ENCODE measurements at places on chromosomes 16 and 17.
A peak's percentile ranks its signal among the peaks of the same experiment; 100 is the strongest.

DNA sequence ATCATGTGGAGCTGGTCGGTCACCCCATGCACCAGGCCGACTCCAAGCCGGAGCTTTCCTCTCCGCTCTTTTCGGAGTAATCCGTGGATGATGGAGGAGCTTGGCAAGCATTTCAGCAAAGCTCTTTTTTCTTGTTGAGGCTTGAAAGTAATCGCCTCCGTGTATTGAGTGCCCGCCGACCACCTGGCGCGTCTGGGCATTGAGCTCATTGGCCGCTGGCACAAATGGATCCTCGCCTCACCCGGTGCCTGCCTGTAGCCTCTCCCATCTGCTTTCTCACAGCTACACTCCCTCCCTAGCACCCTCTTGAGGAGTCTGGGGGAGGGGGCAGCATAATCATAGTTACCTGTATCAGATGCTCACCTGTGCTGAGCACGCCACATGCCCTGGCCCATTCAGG lies 148.9 kb downstream of the CMIP start:
- DNase-seq, result no peak

DNA sequence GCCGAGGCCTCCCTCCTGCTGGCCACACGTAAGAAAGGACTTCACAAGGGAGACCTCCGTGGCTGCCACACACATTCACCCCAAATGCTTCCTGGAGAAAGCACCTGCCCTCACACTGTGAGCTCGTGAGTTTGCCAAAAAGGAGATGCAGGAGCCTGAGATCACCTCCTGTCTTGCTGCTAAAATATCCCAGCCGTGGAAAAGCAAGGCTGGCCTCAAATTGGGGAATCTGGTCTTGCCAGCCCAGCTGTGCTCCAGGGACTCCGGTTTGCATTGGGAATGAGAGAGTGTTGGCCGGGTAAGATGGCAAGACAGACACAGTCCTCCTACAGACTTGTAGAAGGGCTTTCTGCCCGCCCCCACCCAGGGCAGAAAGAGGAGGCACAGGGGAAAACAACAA lies 13.8 kb downstream of the RBFOX3 start:
- DNase-seq, result no peak

- DNase-seq, result no peak
Measured at GRCh38 chr17:14864127-14864526, 401.0 kb downstream of the PMP22 start.

DNA sequence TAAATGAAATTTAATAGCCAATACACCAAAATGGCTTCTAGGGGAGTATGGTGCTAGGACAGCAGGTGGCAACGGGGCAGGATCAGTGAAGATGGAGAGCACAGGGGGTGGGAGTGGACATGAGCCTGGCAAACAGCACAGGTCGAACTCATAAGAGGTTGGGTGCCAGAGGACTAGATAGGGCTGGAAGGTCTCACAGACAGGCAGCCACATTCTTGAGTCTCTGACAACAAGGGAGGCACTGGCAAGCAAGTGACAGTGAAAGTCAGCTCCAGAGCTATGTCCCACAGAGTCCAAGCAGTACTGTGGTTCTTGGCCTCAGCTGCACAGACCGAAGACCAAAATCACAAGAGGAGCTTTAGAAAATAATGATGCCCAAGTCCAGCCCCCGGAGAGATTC lies 61.2 kb downstream of the USP31 start:
- no peak for DNase-seq

GRCh38 chr17:66843627-66844026 lies 8.7 kb downstream of the CACNG5 start:
- DNase-seq, result no peak

- DNase-seq, result no peak
Measured at GRCh38 chr17:41464682-41465081, 2.5 kb downstream of the KRT32 start.

- DNase-seq, result no peak
Measured at GRCh38 chr16:11712122-11712521, 30.5 kb downstream of the TXNDC11 start.

- peak; percentile 61 for DNase-seq
Measured at GRCh38 chr17:41678907-41679739, 9.6 kb upstream of the EIF1 start.

DNA sequence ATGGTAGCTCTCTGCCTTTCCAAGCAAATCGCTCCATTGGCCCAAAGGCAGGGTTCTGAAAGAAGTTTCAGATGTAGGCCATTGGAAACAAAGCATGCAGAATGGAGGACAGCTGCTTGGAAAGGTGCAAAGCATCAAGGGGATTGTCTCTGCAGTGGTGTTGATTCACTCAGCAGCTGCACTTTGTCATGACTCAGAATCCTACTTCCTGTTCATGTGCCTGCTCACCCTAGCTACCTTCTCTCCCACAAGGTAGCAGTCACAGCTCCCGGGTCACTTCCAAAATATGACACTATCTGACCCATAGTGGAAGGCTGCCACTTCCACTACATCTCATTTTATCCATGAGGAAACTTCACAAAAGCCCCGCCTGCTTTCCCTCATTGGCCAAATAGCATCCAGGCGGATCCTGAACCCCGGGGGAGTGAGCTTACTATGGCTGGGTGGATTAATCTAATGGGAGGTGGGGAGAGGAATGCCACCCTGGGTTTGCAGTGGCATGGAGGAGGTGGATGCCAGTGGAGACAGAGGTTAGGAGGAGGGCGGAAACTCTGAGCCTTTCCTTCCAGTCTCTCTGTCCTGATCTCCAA lies 74.7 kb upstream of the NKD1 start:
- no peak for DNase-seq

DNA sequence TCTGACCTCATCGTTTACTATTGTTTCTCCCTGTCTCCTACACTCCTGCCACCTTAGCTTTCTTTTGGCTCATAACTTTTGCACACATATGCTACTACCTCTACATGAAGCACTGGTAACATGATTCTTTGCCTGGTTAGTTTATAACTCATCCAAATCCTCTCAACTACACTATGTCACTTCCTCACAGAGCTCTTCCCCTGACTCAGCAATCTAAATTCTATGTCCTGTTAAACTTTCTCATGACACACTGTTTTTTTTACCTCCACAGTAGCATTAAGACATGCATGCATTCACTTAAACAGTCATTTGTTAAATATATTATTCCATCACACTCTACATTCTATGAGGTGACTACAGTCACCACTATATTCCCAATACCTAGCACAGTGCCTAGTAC lies 19.7 kb downstream of the APPBP2 start:
- no peak for DNase-seq

GRCh38 chr16:27408012-27408601 lies 6.1 kb downstream of the IL21R start:
- DNase-seq, result no peak

GRCh38 chr16:56289862-56290261 lies 98.6 kb downstream of the GNAO1 start:
- no peak for DNase-seq

GRCh38 chr17:77778636-77779489 lies 179.6 kb upstream of the TNRC6C start:
- no peak for DNase-seq

DNA sequence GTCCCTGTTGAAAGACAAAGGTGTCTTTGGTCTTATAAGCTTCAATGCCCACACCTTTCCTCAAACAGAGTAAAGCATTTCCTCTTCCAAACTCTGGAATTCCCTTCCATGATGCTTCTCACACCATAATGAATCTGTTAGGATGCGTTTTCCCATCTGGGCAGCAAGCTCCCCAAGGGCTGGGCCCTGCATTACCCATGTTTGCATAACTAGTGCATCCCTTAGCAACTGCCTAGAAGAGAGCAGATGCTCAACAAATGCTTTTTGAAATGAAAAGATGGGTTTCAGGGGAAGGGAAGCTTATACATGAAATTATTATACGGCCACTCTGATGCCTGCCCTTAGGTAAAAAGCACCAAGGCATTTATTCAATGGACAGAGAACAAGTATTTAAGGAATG lies 124.5 kb upstream of the CCL2 start:
- no peak for DNase-seq

- no peak for DNase-seq
Measured at GRCh38 chr17:47275245-47275984, 21.8 kb downstream of the ITGB3 start.

- no peak for DNase-seq
Measured at GRCh38 chr16:14955546-14956231, 18.4 kb downstream of the NPIPA1 start.

DNA sequence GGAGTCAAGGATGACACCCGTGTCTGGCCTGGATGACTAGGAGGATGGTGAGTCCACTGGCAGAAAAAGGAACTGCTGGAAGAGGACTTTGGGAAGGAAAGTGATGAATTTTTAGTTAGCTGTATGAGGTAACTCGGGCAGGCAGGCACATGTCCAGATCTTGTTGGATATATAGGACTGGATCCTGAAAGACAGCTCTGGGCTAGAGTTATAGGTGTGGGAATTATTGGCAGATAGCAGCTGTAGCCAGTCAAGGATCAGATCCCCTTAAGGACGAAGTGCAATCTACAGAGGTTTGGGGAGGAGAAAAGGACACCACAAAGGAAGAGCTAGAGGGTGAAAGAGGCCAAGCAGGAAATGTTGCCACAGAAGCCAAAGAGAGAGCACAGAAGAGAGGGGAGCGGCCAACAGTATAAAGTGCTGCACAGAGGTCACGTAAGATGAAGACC lies 10.1 kb downstream of the CYB5D1 start:
- DNase-seq, result no peak

- DNase-seq, result no peak
Measured at GRCh38 chr17:69314246-69315065, 12.5 kb downstream of the ABCA5 start.

- no peak for DNase-seq
Measured at GRCh38 chr16:65663774-65664173, 541.9 kb upstream of the CDH11 start.

GRCh38 chr17:70049801-70050591 lies 25.0 kb upstream of the KCNJ16 start:
- DNase-seq, result no peak

- DNase-seq, result no peak
Measured at GRCh38 chr17:79631640-79632431, 21.0 kb upstream of the RBFOX3 start.

DNA sequence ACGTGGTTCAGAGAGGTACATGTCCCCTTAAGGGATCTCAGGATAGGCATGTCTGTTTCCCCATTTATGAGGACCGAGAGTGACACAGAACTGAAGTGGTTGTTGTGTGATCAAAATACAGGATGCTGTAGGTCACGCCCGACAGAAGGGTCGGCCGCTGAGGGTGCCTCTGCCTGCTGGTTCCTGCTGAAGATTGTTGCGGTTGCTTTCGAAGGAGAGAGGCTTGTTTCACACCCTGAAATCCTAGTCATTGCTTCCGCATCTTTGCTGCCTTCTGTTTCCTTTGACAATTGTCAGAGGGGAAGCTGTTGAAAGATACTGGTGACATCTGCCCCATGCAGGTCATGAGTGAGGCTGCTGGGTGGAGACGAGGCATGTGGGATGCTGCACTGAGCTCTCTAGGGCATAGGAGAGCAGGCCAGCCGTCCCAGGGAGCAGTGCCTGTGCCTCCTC lies 3.8 kb upstream of the NAT9 start:
- DNase-seq, result peak; percentile 59

GRCh38 chr17:77741109-77741508 lies 217.4 kb upstream of the TNRC6C start:
- peak; percentile 26 for DNase-seq

DNA sequence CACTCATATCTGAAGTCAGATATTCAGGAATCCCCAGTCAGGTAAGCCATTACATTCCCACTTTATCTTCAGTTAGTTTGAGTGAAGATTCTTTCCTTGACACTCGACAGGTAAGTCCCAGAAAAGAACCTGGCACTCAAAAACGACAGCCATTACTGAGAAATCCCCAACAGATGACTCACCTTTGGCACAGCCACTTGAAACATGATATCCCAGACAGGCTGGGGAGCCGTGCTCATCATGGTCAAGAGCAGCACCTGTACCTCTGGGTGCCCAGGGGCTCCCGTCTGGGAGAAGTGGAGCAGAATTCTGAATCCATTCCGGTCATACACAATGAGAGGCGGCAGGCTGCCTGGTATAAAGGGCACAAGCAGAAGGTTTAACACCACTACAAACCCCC lies 16.8 kb upstream of the COG7 start:
- DNase-seq, result no peak

DNA sequence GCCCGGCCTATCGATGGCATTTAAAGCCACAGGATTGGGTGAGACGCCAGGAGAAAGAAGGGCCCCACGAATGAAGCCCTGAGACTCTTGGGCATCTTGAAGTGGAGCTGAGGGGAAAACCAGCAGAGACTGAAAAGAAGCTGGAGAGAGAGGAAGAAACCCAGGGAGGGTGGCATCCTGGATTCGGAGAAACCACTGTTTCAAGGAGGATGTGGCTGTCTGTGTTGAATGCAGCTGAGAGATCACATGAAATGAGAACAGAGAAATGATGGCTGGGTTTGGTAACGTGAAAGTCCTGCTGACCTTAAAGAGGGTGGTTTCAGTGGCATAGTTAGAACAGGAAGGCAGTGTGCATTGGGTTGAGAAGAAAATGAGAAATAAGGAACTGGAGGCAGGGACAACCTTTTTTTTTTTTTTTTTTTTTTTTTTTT lies 3.8 kb downstream of the TNFSF12 start:
- DNase-seq, result no peak

GRCh38 chr16:59605706-59606105 lies 871.6 kb upstream of the GOT2 start:
- no peak for DNase-seq

GRCh38 chr17:45896803-45897693 lies 2.7 kb downstream of the MAPT start:
- no peak for DNase-seq

DNA sequence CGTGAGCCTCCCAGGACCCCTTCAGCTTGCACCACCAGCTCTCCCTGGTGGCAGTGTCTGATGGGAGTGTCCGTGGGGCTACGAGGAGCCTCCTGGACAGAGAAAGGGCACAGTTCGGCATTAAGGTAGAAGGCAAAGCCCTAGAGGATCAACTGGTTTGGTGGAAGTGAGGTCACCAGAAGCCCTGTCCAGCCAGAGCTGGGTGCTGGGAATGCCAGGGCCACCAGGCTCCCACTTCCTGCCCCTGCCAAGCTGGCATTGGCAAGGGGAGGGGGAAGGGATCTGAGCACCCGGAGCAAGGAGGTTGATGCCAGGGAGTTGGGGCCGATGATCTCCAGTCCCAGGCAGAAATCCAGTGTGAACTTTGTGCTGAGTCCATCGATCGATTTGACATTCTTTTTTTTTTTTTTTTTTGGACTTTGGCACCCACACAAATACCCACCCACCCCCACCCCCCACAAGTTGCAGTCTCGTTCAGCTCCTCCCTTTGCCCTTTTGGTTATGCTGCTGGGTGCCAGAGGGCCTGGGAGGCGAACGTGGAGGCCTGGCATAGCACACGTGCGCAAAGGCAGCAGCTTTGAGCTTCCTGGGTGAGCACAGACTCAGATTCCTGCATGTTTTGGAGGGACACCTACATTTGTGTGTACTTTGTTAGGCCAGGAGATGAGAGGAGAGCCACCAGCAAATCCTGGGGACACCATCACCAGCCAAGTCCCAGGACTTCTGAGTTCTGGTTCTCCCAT lies 2.1 kb downstream of the NHERF1 start:
- DNase-seq, result no peak

GRCh38 chr17:77354670-77355455 lies 214.1 kb downstream of the SEC14L1 start:
- no peak for DNase-seq
